ENCODE measurements at places on chromosomes 13 and 19.

DNA sequence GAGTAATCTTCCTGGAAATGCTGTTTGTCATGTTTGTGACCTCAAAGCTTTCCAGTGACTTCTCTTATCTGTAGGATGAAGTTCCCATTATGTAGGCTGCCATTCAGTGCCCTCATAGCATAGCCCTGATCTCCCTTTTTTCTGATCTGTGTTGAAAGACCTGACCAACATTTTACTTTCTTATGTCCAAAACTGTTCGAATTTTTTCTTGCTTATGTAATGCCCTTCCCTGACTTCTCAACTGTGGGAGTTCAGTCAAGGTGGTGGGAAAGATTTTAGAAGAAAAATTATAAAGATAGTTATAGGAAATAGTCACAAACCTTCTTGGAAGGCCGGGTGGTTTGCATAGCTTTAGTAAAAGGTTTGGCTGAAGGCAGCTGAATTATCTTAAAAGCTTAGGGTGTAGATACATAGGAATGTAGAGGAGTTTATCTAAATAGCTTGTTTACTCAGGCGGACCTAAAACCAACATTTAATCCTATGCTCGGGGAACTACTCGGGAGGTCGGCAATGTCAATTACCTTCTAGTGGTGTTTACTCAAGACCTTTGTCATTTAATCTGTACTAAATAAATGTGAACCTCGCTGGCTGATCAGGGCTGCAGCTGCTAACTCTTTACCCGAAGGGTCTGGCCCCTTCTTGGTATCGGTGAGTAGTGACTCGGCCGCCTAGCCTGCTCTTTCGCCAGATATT lies 44.3 kb downstream of the PSG3 start:
- no peak for DNase-seq

DNA sequence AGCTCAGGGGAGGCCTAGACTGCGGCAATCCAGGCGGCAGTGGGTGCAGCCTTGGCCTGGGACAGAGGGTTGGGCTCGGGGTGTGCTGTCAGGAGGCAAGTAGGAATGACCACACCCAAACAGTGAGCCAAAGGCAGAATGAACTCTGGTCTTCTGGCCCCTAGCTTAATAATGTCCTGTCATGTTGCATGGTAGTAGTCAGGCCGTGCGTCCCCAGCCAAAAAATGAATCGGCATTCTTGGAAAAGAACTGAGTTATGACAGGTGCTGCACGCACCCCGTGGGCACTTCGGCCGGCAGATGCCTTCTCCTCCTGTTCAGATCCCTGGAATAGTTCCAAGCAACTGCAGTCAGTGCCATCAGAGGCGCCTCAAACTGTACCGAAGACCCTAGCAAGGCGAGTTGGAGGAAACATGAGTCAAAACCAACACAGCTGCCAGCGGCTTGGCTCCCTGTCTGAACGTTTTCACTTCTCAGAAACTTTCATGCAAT lies 55.9 kb downstream of the ATP7B start:
- no peak for DNase-seq

DNA sequence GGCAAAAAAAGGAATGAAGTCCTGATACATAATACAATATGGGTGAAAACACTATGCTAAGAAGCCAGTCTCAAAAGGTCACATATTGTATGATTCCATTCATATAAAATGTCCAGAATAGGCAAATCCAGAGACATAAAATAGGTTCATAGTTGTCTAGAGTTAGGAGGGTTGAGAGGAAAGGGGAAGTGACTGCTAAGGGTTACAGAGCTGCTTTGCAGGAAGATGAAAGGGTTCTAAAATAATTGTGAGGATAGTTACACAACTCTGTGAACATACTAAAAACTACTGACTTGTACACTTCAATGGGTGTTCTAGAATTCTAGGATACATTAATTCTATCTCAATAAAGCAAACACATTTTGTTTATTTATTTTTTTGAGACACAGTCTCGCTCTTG lies 25.7 kb downstream of the CAB39L start:
- no peak for DNase-seq

DNA sequence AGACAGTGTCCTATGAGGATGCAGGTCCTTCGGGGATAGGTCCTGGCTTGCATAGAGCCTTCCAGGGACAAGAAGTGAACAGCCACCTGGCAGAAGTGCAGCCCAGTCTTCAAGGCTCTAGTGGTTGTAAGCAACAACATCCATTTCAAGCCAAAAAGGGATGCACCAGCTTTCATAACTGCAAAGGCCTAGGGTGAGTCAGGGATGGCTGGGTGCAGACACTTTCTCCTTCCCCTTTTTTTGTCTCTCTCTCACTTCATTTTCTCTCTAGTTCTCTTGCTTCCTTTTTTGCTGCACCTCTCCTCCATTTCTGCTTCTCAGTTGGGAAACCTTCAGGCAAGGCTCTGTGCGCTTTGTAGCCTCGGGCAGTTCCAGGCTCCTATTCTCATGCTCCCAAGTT lies 196.2 kb upstream of the ZNF536 start:
- no peak for DNase-seq

- DNase-seq: no peak
These were observed 117.4 kb upstream of the FNDC3A start for GRCh38 chr13:48858122-48858902.

DNA sequence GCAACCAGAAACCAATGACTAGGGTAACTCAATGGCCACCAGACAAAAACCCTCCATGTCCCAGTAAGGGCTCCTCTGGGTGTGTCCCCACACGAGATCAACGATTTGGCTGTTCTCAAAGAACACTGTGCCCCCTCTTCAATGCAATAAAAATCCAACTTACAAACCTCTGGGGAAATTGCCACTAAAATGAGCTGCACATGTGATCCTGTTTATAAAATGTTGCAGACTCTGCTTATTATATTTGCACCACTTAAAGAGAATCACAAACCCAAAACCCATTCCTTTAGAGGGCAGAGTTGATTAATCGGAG lies 80.5 kb downstream of the STK24 start:
- DNase-seq: no peak

GRCh38 chr13:35140321-35140720 lies 198.3 kb downstream of the NBEA start:
- DNase-seq: no peak

DNA sequence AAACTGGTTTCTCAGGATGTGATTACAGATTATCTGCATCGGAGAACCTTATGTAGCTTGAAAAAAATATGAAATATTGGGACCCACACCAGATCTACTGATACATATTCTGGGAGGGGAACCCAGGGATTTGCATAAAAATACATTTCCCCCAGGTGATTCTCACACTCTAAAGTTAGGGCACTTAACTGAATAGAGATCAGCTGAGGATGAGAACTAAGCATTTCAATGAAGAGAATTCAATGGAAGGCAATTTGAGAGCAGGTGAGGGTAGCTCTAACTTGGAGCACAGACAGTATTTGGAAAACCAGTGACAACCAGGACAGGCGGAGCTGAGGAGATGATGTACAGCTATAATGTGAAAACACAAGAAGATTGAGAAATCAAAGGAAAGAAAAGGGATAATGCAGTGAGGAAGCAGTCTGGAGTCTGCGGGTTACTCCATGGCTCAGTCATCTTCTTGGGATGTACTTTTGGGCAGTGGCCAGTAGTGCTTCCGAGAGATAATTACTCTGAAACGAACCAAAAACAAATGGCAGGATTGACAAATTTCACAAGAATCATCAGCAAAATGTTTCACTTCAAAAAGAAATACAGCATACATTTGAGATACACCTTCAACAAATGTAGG lies 6.1 kb upstream of the OXGR1 start:
- DNase-seq: no peak

DNA sequence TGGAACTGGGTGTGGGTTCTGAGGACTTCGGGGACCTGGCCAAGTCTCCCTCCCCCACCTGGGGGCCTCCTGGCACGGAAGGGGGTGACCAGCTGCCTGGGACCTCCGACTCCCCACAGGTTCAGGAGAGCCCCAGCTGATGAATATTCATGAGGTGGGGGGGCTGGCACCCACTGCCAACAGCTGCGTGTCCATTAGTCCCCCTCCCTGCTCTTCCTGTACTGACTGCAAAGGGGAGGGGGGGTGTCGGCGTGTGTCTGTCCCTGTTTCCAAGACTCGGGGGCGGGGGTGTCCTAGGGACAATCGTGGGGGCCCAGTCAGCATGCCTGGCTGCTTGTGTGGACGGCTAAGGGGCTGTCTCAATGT lies 10.6 kb upstream of the NFIX start:
- no peak for DNase-seq

DNA sequence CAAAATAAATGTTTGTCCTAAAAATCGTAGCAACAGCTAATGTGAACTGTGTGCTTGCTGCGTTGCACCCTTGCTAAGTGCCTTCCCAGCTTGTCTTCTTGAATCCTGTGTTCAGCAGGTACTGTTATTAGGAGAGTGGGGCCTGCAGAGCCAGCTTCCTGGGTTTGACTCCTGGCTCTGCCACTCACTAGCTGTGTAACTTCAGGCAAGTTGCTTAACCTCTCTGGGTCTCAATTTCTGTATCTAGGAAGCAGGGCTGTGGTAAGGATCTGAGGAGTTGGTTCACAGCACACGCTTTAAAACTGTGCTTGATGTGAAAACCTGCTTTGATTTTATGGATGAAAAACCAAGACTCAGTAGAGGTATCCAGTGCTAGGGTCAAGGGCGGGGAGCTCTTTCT lies 10.0 kb downstream of the NFIX start:
- DNase-seq: no peak

DNA sequence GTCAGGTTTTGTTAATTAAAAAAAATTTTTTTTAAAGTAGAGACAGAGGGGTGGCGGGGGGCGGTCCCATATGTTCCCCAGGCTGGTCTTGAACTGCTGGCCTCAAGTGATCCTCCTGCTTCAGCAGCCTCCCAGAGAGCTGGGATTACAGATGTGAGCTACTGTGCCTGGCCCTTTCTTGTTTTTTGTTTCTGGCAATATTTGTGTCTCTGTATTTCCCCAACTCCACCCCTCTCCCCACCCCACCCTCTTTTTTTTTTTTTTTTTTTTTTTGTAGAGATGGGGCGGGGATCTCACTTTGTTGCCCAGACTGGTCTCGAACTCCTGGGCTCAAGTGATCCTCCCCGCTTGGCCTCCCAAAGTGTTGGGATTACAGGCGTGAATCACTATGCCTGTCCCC lies 600 bp upstream of the CAPN12 start:
- DNase-seq: no peak

GRCh38 chr19:47408156-47408938 lies 11.0 kb downstream of the MEIS3 start:
- no peak for DNase-seq

- no peak for DNase-seq
These were observed 280.3 kb downstream of the POU4F1 start for GRCh38 chr13:78323040-78323439.

GRCh38 chr13:58998716-58999115 lies 1165.0 kb downstream of the DIAPH3 start:
- no peak for DNase-seq

GRCh38 chr19:44689290-44690130 lies 9.4 kb upstream of the CEACAM16 start:
- DNase-seq: peak; percentile 77

- DNase-seq: no peak
These were observed 2.8 kb upstream of the CEACAM5 start for GRCh38 chr19:41705393-41706174.

DNA sequence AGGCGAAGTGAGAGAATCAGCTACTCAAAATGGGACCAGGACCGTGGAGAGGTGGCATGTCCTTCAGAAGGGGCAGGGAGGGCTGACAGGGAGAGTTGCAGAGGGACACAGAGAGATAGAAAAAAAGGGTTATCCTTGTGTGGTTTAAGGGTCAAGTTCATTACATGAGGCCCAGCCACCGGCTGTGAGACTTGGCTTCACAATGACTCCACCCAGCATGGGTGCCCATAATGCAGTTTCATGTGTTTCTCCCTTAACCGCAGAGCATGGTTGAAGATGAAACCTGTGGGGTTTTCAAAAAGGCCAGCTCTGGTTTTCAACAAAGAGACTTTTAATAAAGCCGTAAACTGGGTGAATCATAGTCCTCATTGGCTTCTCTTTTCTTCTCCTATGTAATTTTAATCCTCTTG lies 164.6 kb downstream of the KLF5 start:
- DNase-seq: no peak

DNA sequence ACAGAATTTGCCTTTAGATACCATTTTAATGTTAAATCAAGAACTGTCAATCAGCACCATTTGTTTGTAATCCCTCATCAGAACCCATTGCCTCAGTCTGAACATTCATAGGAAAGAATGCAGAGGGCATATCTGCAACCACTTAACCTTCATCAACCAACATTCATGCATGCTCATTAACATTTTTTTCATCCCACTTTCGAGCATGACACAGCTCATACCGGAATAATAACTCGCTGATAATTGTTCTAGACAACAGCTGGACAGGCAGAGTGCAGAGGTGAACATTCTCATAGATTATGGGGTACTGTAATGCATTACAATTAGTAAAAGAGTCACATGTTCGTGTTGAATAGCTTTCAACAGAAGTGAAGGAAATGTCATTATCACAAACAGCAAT lies 216.8 kb downstream of the DIAPH3 start:
- DNase-seq: no peak

DNA sequence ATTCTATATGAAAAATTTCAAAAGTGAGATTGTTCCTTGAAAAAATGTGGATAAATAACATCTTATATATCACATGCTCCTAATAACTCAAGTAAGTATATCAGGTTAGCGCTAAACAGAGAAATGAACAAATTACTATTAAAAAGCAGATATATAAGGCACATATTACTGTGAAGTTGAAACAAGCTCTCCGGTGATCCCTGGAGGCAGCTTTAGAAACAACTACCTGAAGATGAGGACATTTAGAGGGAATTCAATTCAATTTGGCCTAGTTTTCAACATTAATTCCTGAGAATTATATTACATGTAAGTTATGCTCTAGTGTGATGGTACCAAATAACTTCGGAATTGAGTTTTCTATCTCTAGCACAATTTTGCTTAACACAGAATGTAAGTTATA lies 1373.6 kb upstream of the SPRY2 start:
- DNase-seq: no peak

DNA sequence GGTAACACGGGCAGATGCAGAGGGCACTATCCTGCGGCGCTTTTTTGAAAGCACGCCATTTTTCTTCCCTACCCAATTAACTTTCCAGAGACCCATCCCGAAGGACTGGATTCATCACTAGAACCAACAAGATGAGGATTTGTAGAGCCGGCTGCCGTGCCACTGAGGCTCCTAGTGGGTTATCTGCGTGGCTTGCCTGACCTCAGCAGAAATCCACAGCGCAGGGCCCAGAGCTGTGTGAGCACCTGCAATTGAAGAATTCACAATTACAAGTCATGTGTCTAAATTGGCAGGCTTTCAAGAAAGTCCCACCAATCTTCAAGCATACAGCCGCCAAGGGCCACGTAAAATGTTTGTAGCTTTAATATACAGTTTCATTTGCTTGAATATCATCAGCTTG lies 75.5 kb downstream of the ALOX5AP start:
- DNase-seq: no peak

GRCh38 chr13:110390567-110390966 lies 83.5 kb downstream of the COL4A2 start:
- DNase-seq: no peak

- DNase-seq: no peak
These were observed 6.1 kb downstream of the FOSB start for GRCh38 chr19:45473682-45474605.
